ENCODE measurements at places on chromosomes 12 and 14.
A peak's percentile ranks its signal among the peaks of the same experiment; 100 is the strongest.

- no peak for DNase-seq
Observed at GRCh38 chr12:95397571-95397970, 76.4 kb upstream of the METAP2 start.

- no peak for DNase-seq
Observed at GRCh38 chr14:72809063-72809462, 84.8 kb downstream of the DPF3 start.

DNA sequence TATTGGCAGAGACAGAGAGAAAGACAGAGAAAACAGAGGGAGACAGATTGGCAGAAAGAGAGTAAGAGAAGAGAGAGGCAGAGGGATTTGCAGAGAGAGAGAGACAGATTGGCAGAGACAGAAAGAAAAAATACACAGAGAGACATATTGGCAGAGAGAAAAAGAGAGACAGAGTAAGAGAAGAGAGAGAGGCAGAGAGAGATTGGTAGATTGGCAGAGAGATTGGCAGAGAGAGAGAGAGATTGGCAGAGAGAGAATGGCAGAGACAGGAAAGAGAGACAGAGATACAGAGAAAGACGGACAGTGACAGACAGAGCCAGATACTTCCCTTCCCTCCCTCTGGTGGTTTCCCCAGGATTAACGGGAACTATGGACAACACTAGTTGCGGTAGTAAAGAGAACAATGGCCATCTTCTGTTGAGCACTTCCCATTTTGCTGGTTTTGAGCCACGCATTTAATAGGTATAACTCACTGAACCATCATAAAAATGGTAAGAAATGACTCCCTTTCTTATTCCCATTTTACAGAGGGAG lies 2.6 kb upstream of the NOS1 start:
- no peak for DNase-seq

- no peak for DNase-seq
Observed at GRCh38 chr12:64385468-64385867, 5.1 kb downstream of the C12orf56 start.

GRCh38 chr14:55254581-55254980 lies 16.6 kb upstream of the FBXO34 start:
- DNase-seq = no peak

DNA sequence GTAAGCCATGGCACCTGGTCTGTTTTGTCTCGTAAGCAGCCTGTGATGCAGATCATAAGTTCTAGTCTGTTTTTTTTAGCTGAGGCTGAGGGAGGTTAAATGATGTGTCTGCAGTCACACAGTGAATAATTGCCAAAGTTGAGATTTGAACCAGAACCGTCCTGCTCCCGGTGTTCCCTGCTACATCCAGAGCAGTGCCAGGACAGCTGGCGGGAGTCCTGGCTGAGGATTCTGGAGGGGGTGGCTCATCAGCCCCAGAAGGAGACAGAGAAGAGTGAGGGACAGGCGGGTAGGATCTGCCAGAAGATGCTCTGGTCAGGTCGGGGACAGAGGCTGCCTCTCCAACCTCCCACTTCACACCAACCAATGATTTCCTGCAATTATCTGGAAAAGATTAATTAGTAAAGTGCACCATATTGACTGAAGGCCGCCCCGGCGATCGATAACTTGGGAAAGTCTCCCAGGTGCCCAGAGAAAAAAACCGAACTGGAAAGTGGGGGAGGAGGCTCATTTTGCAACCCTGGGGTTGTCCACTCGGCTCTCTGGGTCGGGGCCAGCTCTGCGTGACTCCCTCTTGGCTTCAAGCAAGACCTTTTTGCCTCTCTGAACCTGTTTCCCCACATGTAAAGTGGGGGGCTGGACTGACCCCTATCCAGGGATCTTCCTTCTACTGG lies 42.1 kb downstream of the MVK start:
- no peak for DNase-seq

- DNase-seq = no peak
Observed at GRCh38 chr14:68922201-68922621, 56.9 kb downstream of the ACTN1 start.

- no peak for DNase-seq
Observed at GRCh38 chr14:43745746-43746145, 761.3 kb downstream of the FSCB start.

GRCh38 chr14:96962337-96962736 lies 165.2 kb downstream of the VRK1 start:
- DNase-seq = peak; percentile 78

DNA sequence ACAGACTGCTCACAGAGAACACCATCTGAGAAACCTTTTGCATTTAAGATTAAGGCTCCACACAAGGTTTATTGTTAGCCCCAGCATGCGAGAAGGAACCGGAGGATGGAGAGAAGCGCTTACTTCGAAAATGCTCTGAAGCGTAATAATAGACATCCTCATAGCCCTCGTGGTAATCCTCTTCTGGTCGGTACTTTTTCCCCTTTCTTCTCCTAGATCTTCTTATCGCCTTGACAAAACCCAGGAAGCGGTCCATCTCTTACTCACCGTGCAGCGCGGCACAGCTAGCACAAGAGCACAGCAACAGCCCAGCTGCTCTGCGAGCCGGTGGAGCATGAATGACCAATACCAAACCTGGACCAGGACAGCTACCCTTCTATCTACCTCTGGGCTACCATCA lies 125.1 kb upstream of the GRIP1 start:
- no peak for DNase-seq

DNA sequence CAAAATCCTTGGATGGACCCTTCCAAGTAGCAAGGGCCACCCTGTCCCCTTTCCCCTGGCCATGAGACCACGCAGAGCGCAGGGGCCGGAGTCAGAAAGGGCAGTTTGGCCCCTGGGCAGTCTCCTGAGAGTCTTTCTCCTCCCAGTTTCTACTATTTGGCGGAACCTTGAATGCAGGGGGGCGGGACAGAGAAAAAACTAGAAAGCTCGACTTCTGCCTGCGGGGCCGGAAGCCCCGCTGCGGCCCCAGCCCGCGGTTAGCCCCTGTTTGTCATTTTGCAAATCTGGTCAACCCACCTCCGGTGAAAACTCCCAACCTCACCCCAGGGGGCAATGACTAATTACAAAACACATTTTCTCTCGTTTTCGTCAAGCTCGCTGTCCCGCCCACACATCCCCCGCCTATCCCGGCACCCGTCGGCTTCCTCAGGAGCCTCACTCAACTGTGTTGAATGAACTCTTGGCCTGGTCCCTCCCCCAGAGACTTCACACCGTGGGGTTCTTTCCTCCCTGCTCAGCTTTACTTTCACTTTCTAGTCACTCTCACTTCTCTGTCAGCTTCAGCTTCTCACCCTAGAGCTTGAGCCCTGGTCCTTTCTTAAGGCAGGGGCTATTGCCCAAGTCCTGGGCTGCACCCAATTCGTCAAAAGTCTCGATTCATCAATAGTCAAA lies 66.7 kb downstream of the IRF2BPL start:
- peak; percentile 95 for DNase-seq

DNA sequence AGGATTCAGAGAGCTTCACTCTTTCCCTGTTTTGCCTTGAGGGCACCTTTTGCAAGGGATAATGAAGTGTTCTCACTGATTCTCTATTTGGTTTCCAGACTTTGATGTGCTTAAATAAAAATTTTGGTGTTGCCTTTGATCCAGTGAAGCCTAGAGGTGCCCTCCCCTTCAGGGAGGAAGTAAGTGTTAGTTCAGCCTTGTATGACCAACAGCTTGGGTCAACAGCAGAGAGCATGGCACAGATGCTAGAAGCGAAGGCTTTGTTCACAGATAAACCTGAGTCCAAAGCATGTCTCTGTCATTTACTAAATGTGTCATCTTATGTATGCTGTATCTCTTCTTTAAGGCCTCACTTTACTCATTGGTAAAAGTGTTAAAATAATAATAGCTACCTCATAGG lies 52.8 kb upstream of the STXBP6 start:
- no peak for DNase-seq

DNA sequence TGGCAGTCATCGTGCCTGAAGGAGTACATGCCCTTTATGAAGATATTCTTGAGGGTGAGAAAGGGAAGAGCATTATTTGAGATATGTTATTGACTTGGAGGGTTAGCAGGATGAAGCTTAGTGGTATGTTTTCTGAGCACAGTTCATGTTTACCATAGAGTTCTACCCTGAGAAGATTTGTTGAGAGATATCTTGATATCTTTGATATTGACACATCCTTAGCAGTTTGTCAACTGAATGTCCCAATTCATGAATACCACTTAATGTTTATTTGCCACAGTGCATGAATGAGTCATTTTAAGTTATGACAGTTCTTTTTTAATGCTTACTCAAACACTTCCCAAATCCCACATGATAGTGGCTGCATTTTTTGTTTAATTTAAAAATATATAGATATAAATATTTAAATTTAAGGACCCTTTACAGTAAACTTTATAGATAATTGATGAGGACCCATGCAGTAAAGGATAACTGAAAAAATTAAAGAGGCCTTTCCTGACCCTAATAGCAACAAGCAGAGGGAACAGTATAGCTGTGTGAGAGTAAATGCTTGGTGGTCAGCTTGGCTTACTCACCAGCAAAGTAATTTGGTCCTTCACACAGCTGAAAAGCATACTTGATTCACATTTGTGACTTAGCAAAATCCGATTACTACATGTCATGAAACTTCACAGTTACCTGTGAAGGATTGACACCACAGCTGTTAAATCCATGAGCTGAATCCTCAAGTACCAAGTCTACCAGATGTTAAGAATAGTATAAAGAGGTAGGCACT lies 25.8 kb downstream of the SLC39A9 start:
- no peak for DNase-seq
